Kidney capillary endothelial cell (primary cell): ENCODE measurements at places on chromosomes 1 and 21.

GRCh38 chr1:43691871-43692815, 15.2 kb upstream of the ST3GAL3 start:
- DNase-seq, result no peak

GRCh38 chr1:30085811-30086770, 637.3 kb downstream of the MATN1 start:
- peak; percentile 33 for DNase-seq

DNA sequence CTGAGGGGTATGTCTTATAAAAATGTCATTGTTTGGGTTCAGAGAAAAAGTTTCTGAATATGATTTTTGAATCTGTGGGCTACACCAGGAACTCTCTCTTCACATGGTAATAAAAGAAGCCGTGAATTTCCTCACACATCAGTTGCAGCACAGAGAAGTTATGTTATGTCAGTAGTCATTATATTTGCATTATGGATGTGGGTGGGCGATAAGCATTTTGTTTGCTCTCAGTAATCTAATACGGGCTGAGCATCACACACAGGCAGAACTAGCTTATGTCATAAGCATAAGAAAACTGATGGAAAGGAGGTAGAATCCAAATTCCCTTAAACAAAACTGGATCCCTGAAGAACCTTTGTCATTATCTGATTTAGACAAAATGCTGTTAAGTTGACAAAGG, 70.8 kb downstream of the PRDM2 start:
- DNase-seq, result no peak

- DNase-seq, result no peak
These were observed 169.0 kb upstream of the AJAP1 start for GRCh38 chr1:4485398-4485797.

DNA sequence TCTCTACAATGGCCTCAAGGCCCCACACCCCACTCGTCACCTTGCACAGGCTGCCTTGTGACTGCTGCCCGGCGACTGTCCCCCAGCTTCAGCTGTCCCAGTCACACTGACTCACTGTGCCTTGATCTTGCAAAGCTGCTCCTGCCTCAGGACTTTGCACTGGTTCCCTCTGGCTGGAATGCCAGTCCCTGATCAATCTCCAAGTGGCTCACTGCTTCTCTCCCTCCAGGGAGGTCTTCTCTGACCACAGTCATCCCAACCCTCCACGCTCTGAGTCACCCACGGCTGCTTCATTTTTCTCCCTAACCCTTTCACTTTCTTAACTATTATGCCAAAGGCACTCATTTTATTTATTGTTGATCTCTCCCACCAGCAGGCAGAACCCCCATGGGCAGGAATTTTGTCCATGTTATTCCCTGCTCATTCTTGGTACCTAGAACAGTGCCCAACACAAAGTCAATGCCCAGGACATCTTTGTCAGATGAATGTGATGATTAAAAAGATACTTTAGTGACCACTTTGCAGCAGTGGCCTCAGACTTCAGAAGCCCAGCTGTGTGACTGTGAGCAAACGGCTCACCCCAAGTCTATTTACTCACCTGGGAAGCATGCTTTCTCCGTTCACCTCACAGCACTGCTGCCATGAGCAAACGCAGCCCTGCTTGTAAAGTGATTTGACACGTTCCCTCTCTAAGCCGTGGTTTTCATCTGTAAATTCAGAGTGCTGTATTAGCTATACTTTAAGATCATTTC, 53.4 kb downstream of the ZBTB18 start:
- DNase-seq, result no peak

DNA sequence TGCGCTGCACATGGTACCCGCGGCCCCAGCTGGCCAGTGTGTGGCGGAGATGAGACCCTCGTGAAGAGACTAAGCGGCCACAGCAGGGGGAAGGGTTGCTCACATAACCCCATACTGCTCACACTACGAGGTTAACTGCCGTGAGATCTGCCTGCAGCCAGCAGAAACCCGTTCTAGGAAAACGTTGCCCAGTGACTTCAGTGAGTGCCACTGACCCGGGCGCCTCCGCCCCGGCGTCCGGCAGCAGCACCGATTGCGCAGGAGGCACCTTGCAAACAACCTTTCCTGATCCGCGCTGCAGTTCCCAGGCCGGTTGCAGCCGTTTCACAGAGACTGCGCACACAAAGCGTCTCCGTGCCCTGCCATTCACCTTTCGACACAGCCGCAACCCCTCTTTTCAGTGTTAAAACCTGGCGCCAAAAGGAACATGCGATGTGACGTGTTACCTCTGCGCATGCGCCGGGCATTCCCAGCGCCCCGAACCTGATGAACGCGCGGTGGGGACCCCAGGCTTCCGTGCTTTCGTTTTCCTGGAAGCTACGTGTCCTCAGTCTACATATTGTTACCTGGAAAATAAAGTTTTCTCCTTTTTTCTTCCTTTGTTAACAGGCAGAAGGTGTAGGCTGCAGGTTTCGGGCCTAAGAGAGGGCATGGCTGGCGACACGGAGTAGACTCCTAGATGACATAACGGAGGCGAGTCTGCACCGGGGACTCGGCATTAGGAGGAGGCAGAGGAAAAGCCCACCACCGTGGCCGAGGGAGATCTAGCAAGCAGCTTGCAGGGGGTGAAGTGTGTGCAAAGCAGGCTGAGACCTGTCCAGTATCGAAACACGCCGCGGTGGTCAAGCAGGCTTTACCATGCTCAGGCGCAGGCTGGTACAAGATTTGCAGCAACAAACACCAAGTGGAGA, 8.9 kb downstream of the VPS26C start:
- peak; percentile 48 for DNase-seq

DNA sequence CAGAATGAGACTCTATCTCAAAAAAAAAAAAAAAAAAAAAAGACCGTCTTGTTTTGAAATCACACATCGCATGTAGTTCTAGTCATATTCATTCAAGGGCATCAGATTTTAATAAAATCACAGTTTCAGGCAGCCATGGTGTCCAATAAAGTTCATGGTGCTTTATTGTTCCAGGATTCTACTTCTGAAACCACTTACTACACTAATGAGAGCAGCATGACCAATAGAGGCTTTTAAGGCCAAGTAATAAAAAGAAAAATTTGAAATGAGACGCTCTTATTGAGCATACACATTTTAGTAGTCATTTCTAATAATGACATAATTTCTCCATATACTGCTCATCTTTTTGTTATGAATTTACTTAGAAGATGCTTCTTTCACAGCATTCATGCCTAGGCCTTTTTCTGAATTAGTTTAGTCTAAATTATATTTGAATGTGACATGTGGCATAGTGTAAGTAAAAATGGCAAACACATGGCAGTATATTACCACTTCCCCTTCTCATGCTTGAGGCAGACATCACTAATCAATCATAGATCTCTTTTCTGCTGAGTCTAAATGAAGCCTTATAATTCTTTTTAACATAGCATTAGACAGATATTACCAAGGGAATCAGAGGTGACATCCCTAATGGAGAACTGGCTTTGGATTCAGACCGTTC, 18.5 kb downstream of the NTMT2 start:
- no peak for DNase-seq

GRCh38 chr21:43367296-43367695, 59.6 kb downstream of the SIK1 start:
- DNase-seq, result no peak

DNA sequence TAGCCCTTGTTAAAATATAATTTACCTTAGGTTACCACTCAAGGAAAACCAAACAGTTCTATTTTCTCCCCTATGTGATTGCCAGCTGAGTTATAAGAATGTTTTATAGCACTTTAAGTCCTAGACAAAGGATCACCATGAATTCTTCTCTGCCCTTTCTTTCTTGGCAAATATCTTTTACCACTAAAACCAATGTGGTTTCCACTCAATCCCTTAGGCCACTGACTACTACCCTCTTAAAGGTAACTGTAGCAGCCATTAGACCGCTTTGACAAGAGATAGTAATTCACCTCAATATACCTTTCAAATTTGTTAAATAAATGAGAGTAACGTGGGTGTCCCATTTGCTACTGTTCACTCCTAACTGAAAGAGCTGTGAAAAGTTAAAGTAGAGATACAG, 307.9 kb upstream of the PRMT6 start:
- DNase-seq, result no peak

DNA sequence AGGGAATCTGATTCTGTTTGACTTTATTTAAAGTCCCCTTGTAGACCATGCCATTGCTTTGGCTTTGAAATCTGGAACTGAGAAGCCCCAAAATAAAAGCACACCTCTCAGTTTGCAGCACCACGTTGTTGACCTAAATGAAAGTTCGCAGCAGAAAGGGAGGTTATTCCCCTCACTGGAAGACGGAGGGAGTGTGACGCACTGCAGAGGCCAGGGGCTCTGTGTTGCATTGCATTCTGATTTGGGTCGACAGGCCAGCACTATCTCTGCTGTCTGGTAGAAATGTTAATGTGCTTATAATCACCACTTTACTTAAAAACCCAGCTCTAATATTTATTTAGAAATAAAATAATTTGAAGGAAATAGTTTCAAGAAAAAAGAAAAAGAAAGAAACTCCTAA, 675.2 kb upstream of the NR5A2 start:
- DNase-seq, result no peak

DNA sequence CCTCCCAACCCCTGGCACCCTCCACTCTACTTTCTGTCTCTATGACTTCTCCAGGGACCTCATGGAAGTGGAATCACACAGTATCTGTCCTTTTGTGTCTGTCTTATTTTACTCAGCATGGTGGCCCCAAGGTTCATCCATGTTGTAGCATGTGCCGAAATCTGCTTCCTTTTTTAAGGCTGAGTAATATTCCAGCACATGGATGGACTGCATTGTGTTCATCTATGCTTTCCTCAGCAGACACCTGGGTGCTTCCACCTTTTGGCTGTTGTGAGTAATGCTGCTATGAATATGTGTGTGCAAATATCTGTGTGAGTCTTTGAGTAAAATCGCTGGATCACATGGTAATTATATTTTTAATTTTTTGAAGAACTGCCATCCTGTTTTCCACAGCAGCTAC, 1.6 kb upstream of the PFKL start:
- no peak for DNase-seq

- no peak for DNase-seq
These were observed 584.2 kb downstream of the NEGR1 start for GRCh38 chr1:71698186-71698585.

- DNase-seq, result no peak
These were observed 29.3 kb downstream of the ERG start for GRCh38 chr21:38468989-38469388.

DNA sequence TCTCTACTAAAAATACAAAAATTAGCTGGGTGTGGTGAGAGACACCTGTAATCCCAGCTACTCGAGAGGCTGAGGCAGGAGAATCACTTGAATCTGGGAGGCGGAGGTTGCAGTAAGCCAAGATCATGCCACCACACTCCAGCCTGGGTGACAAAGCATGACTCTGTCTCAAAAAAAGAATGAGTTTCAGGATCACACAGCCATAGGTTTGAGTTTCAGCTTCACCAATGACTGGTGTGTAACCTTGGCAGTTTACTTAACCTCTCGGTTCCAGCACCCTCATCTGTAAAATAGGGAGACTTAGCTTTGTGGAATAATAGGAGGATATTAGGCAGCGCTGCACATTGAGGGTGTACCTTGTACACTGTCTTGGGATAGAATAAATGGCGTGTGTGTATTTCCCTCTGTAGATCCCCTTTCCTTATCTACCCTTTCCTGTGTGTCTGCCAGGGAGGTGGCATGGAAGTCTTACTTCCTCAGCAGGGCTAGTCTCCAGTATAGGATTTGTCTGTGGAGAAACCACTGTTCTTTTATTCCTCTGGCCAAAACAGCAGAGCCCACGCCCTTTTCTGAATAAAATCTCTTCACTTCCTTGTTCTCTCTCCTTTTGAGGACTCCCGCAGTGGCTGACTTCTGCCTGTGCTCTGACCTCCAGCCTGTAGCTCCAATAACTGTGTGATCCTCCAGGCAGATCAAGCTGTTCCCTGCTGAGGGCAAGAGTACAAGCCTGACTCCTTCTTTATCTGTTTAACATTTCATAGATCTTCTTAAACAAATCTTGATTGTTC, 90.4 kb downstream of the HHAT start:
- DNase-seq, result no peak

GRCh38 chr1:42936309-42937078, 22.2 kb downstream of the SLC2A1 start:
- no peak for DNase-seq

DNA sequence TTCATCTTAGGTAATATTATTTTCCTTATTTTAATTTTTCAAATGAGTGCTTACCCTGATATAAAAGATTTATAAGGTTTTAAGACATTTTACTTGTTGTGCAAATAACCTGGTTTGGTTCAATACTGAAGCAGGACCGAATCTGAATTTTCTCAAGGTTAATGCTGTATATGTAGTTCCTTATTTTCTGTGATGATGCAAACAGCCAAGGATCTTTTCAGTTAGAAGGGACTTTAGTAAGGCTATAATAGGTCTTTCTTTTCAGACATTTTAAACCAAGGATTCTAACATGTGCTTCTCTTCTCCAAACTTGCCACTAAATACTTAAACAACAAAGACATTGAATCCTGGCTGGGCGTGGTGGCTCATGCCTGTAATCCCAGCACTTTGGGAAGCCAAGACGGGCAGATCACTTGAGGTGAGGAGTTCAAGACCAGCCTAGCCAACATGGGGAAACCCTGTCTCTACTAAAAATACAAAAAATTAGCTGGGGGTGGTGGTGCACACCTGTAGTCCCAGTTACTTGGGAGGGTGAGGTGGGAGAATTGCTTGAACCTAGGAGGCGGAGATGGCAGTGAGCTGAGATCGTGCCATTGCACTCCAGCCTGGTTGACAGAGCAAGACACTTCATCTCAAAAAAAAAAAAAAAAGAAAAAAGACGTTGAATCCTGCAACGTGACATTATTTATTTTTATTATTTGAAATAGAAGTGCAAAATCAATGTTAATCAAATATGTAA, 3.2 kb upstream of the ARPC5 start:
- no peak for DNase-seq

GRCh38 chr1:20426923-20427322, 59.1 kb downstream of the CAMK2N1 start:
- peak; percentile 85 for DNase-seq

- DNase-seq, result no peak
These were observed 373.9 kb upstream of the SPAG17 start for GRCh38 chr1:118558933-118559332.

GRCh38 chr1:85461216-85461918, 3.6 kb downstream of the DDAH1 start:
- no peak for DNase-seq

- no peak for DNase-seq
These were observed 189.6 kb upstream of the PTGFR start for GRCh38 chr1:78301141-78301540.

DNA sequence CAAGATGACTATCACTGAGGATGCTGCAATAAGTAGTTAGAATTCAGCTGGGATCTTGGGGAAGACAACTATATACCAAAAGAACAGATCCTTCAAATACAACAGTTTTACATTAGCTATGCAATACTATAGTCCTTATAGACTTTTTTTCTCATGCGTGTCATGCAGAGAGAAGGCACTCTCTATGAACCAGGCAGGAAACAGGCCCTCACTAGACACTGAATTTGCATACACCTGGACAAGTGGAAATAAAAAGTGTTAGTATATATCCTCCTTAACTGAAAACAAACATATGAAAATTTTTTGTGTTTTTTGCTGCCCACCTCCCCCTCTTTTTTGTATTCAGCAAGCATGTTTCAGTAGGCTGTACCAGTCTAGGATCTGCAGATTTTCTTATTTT, 29.9 kb downstream of the TMCO1 start:
- no peak for DNase-seq

GRCh38 chr1:208289716-208290115, 45.5 kb upstream of the PLXNA2 start:
- no peak for DNase-seq
